ENCODE measurements at places on chromosomes 16 and 17.

- no peak for DNase-seq
These were observed 2.0 kb upstream of the LPO start for GRCh38 chr17:58236394-58236793.

DNA sequence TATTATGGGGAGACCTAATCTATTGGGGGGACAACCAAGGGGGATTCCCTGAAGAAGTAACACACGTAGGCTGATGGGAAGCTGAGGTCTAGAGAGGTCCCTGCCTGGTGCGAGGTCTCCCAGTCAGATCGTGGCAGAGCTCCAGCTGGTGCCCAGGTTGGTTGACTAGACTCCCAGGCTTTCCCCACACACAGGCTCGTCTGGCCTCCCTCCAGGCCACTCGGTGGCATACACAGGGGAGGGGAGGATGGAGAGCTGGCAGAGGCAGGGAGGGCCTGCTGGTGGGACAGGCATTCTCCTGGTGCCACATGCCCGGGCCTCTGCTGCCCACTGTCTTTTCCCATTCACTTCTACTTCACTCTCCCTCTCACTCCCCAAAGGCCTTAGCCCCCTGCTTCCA is 8.5 kb upstream of the SOCS3 start:
- no peak for DNase-seq

- no peak for DNase-seq
These were observed 520 bp downstream of the JPT2 start for GRCh38 chr16:1678500-1679098.

DNA sequence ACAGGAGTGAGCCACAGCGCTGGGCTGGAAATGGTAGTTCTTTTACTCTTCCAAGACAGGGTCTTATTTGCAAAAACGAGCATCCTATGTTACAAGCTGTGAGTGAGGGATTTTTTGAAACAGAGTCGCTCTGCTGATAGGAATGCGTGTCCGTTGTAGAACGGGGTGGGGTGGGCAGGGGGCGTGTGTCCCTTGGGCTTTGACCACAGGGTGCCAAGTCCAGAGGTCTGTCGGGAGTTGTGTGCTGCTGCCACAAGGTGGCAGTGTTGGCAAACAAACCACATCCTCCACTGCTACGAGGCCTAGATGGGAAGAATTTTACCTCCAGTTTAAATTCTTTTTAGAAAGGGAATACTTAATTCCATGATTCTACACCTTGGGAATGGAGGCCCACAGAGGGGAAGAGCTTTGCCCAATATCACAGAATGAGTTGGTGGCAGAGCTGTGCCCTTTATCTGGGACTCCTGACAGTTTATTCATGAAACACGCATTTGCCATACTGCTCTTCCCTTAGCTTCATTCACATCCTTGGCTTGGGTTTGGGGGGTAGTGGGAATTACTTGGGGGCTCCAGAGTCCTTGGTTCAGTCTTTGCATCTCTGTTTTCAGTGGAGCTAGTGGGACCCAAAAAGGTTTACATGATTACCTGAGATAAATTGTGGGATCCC is 30.6 kb upstream of the ETV4 start:
- DNase-seq: peak; percentile 53

- DNase-seq: no peak
These were observed 466 bp upstream of the HSF4 start for GRCh38 chr16:67163999-67164558.

DNA sequence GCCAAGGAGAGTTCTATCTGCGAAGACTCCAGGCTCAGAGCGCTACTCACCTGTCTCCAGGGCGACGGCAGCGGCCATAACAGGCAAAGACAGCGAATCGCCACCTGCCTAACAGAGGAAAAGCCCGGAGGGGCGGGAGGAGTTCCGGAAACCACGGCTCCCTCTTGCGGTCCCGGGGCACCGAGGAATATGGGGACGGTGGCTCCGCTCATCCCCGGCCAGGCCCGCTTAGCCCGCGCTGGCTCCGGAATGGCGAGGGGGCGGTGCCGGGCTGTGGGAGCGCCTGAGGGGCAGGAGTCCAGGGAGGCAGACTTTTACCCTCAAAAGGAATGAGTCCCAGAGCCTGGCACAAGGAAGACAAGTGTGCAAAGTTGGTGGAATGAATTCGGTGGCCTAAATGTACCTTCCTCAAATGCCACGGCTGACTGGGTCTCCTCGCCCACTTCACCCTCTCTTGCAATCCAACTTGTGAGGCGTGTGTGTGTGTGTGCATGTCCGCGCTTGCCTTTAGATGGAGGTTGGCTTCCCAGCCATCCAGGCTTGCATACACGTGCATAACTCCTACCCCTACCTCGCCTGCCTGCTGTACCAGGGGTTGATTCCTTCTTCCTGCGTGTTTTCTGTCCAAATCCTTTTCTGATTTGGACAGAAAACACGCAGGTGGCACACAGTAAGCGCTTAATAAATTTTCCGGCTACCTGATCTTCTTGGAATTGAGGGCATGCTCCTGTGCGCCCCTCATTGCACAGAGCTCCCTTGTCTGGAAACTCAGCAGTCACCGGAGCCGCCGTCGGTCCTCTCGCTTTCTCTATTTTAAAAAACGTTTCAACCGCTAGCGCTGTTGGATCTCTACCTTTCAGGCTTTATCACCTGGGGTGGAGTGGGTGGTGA is 3.5 kb downstream of the C17orf100 start:
- DNase-seq: no peak

DNA sequence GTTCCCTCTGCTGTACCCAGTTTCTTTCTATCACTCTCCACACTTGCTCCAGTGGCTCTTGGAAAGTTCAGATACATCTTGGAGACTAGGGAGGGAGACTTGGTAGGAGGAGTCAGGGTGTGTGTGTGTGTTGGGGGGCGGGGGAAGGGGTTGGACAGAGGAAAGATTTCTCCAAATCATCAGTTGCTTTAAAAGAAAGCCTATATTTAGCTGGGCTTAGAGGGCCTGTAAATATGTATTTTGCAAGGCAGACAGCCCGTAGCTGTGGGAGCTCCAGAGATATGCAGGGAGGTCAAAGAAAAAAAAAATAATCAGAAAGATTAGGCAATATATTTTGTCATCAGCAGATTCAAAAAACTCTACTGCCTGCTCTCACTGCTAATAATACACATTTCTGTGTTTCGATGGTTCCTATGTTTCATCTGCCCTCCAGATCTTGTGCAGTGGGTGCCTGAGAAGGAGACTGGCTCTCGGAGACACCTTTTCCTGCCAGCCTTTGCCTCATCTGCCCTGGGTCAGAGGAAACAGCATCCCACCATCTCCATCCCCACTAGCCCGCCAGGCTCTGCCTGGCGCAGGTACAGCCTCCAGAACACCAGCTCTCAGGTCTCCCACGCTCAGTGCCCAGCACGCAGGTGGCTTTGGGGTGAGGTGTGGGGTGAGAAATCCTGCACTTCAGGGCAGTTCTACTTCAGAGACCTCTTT is 4.8 kb upstream of the PPP1R9B start:
- DNase-seq: no peak

- DNase-seq: no peak
These were observed 108.5 kb downstream of the ZNF778 start for GRCh38 chr16:89325861-89326471.

DNA sequence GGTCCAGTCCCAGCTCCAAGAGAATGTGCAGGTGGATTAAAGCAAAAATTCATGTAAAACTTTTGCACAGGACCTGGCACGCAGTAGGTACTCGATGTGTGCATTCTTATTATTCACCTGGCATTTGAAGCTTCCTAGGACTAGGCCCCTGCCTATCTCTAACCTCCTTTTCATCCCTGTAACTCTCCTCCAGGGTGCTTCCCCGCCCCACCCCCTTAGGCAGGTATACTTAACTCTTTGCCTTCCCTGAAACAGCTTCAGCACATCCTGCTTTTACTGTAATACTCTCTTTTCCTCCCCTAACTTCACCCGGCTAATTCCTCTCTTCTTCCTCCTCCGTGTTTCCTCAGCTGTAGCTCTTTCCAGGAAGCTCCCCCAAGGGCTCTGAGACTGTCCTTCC is 54.8 kb downstream of the CDK5R1 start:
- DNase-seq: no peak

DNA sequence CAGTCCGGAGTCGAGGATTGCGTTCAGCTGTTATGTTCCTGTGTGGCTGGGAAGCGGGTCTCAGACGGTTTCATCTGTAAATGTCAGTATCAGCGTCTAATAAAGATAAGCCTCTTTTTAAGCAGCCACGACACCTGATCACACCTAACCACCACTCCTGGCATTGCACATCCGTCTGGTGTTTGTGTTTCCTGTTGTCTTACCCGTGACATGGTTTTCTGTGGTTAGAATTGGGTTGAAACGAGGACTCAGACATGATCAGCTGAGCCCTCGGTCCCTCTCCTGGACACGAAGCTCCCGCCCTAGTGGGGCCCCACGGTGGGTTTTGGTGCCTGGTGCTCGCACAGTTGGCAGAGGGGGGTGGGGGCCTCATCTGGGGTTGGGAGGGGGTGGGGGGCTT is 18.3 kb downstream of the CPNE7 start:
- DNase-seq: peak; percentile 84

DNA sequence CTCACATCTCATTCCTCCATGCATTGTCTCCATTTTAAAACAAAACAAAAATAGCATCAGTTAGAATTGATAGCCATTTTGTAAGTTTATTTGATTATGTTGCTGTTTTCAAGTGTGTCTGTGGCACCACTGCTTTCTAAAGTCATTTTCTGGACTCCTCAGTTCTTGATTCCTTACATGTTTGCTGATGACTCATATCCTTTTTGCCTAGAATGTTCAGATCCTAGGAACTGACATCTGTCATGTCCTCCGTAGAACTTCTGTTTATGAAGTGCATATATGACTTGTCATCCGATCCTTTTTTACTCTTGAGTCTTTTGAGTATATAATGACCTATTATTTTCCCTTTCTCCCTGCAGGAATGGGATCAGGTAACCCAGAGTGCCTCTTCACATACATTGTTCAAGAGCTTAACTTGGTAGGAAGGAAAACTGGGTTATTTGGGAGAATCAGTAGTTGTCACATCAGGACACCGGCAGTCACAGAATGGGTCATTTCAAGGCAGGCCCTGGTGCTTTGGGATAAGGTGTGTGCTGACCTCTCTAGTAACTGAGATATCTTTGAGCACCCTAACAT is 69.2 kb downstream of the MAP2K4 start:
- DNase-seq: no peak

DNA sequence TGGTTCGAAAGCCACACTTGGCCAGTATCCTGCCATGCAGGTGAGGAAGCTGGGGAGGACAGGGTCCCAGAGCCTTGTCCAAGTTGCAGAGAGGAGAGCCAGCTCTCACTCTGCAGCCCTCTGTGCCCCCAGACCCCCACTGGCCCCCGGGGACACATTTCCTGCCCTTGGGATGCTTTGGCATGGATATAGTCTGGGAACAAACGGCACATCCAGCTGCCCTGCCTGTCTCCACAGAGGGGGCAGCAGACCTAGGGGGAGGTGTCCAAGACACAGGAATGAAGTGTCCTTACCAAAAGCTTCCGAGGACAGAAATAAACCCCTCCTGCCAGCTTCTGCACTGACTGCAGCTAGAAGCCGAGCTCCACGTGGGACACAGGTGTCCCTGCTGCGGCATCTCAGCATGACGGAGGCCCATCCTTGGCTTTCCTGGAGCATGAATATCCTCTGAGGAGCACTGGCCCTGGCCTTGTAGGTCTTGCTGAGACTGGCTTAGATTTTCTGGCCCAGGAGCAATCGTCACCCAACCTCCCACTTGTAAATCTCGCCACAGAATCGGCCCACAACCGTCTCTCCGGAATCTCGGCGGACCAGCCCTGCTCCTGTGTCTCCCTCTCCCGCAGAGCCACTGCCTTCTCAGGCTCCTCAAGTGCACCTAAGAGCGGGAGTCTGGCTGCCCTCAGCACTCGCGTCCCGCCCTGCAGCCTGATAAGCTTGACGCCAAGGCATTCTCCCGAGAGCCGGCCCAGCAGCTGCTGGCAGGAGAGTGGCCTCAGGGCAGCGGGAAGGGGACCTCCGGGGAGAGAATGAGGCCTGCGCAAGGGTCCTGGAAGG is 1.1 kb upstream of the CAPN15 start:
- DNase-seq: no peak

DNA sequence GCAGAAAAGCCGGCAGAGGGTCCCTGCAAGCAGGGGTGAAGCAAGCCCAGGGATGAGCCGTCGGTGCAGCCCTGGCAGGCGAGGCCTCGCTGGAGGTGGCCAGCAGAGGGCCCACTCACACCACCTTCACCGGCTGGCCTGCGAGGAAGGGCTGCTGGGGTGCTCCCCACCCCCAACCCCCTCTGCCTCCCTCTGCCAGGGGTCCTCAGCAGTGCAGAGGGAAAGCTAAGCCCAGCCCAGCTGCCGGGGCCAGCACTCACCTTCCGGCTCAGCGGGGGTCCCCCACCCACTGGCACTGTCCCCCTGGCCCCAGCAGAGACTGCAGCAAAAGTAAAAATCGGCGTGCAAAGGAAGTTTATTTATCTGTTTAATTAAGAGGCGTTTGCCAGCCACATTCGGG is 113.4 kb downstream of the ENGASE start:
- DNase-seq: no peak

GRCh38 chr17:17063546-17064122 is 21.4 kb downstream of the MPRIP start:
- no peak for DNase-seq

Data from Jurkat, Clone E6-1 (cell line).